NB4 (cell line): ENCODE measurements at places on chromosomes 6 and 20.

DNA sequence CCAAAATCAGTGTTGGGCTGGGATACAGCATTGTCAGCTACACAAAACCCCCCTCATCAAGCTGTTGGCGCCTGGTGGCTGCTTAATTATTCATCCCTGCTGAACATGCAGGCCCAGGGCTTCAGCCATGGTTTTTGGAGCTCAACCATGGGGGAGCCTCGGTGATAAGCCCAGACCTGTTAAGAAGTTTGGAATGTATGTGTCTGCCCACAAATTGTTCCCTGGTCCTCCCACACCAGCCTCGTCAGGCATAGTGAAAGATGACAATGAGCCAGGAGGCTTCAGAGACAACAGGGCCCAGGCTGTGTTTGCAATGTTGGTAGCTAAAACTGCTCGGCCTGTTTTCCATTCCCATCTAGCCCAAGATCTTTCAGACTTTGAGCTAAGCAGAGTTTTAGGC lies 34.8 kb upstream of the SIRPA start:
- DNase-seq, result no peak

DNA sequence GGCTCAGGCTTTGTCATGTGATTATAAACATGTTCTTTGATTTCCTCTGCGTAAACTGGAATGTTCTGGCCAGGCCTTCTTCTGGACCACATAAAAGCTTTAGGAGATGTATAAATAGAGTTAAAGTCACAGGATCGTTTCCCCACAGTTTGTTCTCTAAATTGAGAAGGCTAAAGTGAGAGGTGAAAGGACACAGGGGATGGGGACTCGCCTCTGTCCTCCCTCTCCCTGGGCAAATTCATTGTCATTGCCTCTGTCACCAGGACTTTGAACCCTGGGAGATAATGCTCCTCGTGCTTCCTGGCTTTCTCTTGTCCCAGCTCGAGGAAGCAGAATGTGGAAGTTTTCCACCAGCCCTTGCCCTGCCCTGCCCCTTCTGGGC lies 20.3 kb upstream of the ZFAND3 start:
- DNase-seq, result no peak

- no peak for DNase-seq
Observed at GRCh38 chr6:170473301-170473717, 79.8 kb downstream of the PSMB1 start.

- DNase-seq, result no peak
Observed at GRCh38 chr6:14476793-14477531, 359.4 kb downstream of the CD83 start.

- DNase-seq, result no peak
Observed at GRCh38 chr20:4548552-4548951, 173.2 kb upstream of the PRND start.

- no peak for DNase-seq
Observed at GRCh38 chr20:21240394-21240793, 62.7 kb upstream of the XRN2 start.

DNA sequence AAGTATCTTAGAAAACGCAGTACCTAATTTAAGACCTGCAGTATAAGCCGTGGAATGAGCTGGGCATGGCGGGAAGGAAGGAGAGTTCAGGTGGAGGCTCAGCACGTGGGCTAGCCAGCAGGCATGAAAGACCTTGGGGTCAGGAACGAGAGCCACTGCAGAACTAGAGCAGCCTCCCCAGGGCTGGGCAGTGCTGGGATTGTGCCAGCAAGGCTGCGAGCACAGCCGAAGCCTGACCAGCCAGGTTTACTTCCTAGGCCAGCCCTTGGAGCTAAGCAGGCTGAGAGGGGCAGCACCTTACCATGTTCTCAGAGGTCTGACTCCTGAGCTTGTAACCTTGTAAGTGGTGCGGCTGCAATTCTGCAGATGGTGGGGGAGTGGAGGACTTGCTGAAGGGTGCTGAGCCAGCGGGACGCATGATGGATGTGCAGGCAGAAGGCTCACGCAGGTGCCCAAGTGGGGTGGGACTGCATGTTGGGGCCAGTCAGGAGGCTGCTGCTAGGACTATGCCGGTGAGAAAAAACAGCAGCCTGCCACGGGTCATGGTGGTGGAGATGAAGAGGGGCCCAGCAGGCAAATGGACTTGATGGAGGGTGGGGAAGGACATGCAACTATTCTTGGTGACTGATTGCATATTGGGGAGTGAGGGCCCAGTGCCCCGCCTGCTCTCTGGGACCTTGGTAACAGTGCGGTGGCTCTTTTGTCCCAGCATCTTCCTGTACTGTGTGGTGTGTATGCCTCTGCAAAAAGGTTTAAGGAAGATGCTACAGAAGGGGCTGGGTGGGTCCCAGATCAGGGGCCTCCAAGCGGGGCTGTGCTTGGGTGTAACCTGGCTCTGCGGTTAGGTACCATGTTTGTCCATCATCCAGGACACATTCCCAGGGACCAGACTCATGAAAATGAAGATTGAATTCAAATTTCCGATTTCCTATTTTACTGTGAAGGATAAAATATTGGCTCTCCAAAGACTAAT lies 37.6 kb upstream of the IRF4 start:
- peak; percentile 39 for DNase-seq

DNA sequence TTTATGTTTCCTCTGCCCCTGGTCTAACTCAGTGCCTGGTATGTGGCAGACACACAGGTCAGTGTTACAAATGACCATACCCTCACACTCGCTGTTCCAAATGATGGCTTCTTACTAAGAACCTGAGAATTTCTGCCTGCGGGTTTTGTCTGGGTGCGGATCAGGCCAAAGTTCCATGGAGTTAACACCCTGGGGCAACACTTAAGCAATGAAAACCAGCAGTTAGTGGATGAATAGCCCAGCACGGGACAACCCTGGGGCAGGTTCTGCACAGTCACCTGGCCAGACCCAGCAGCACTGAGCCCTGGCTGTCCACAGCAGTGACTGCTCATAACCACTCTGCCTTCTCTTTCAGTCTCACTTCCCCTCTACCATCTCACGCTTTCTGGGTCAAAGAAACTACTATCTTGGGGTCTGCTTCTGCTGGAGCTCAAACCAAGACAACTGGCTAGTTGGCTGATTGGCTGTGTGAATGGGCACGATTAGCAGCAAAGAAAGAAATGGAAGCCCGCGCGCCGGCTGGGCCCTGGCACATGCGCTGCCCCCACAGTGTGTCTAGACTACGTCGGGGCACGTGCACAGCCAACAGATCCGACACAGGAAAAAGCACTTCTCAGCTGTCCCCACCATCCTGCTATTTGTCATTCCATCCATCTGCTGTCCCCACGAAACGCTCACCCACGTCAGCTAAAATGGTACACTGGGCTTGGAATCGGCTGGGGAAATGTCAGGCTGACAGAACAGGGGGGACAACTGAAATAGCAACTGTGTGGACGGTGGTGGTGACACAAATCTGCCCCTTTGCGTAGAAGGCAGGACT lies 36.6 kb downstream of the MGME1 start:
- no peak for DNase-seq

DNA sequence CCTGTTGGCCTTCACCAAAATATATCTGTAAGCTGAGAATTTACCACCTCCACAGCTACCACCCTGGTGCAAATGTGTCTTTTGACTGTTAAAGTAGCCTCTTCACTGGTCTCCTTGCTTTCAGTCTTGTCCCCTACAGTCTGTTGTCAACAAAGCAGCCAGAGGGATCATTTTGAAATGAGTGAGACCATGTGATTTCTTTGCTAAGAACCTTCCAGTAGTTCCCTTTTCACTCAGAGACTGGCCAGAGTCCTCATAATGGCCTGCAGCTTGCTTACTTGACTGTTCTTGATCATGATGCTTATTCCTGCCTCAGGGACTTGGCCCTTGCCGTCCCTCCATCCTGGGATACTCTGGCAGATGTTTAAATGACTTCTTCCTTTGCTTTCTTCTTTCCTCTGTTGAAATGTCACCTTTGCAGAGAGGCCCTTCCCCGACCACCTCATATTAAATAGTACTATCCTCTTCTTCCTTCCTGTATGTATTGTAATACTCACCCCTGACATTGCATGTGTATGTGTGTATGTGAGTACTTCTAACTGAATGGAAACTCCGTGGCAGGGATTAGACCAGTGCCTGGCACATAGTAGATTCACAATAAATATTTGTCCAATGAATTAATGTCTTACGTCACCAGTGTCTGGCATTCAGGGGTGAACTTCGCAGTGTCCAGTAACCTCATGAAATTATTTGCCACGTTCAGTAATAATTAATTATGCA lies 5.0 kb downstream of the MANBAL start:
- peak; percentile 34 for DNase-seq

GRCh38 chr6:155141002-155141401 lies 122.8 kb upstream of the CLDN20 start:
- no peak for DNase-seq

DNA sequence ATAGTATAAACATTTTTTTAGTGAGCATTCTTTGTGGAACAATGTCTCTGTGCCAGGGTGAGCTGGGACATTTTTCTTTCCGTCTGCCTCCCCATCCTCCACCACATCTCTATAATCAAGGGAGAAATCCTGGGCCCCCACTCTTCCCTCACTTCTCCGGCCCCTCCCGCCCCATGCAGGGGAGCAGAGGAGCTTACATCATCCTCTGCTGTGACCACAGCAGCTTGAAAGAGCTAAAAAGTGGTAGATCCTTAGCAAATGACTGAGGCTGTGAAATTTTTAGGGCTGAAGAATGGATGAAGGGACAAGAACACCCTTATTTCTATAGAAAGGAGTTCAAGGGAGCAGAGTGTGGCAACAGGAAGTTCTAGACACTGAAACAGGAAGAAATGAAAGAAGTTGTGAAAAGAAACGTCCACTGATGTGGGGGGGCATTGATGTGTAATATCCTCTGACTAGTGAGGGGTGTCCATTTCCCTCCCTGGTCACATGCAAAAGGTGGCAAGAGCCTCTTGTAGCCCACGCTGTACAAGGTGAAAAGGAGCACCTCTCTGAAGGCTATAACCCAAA lies 380.3 kb upstream of the JARID2 start:
- DNase-seq, result peak; percentile 95
